ENCODE measurements at places on chromosomes 7 and 10. TPM values are rescaled to one million over a fixed set of nuclear protein-coding genes. Genes with fewer than 3 reads are reported as not detected.

Gene MNX1
- total RNA-seq, result not detected

Gene ATG9B
- total RNA-seq, result not detected

Gene SPDYE2B
- not detected for total RNA-seq

Gene TRIL
- total RNA-seq, result 4.6 TPM

Gene SFTPA1
- 0.83 TPM for total RNA-seq

Gene SLC18A2
- total RNA-seq, result 2.7 TPM

Gene BUD23
- 44.6 TPM for total RNA-seq

Gene TMEM229A
- not detected for total RNA-seq

Gene HSPA12A
- 20.5 TPM for total RNA-seq

Gene STEAP4
- total RNA-seq, result 202 TPM

Gene RP9
- 10.9 TPM for total RNA-seq

Gene CRHR2
- total RNA-seq, result 0.60 TPM

Gene DYDC1
- total RNA-seq, result not detected
